ENCODE measurements at places on chromosomes 11 and 22.

- no peak for DNase-seq
Observed at GRCh38 chr11:68927280-68928135, 23.8 kb downstream of the IGHMBP2 start.

- DNase-seq, result no peak
Observed at GRCh38 chr11:30282289-30282631, 40.6 kb upstream of the ARL14EP start.

DNA sequence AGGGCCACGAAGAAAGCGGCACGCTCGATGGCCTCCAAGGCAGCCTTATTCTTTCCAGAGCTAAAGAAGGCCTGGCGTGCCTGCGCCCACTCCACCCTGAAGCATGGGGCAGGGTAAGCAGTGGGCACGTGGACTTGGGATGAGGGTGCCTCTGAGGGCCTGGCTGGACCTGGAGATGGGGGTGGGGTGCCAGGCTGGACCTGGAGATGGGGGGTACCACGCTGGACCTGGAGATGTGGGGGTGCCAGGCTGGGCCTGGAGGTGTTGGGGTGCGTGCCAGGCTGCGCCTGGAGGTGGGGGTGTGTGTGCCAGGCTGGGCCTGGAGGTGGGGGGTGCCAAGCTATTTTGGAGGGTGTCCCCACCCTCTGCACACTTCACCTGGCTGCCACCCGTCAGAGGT is 5.3 kb downstream of the CPT1B start:
- DNase-seq, result no peak

DNA sequence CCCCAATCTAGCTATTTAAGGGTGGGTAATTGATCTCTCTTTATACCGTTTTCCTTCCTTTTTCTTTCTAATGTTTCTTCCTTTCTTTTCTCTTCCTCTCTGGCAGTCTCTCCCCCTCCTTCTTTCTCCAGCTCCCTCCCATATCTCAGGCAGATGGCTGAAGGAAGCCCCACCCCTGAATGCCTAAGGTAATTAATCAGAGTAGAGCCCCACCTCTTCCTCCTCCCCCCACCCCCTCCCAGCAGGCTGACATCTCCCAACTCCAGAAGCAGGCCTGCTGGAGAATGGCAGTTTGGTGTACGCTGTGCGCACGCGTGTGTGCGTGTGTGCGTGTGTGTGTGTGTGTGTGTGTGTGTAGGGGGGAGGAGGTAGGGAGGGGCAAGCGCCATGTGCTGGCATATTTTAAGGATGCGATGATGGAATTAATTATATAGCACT is 122.6 kb downstream of the APOL5 start:
- DNase-seq, result peak; percentile 100

- peak; percentile 31 for DNase-seq
Observed at GRCh38 chr11:47259232-47259977, 1.6 kb downstream of the NR1H3 start.

DNA sequence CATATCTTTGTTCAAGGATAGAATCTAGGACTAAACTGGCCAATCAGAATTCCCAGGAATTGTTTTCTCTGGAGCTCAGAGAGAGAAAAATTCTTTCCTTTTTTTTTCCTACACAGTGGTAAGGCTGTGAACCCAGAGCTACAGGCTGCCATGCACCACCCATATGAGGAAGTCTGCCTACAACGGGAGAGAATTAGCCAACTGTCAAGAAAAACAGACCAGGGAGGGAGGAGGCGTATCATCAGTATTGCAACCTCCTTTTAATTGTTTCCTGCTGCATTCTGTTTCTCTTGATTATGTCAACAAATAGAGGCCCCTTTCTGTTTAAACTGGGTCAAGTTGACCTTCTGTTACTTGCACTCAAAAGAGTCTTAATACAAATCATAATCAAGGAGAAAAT is 176.5 kb upstream of the UBASH3B start:
- no peak for DNase-seq

- DNase-seq, result no peak
Observed at GRCh38 chr22:29623059-29623458, 19.6 kb downstream of the NF2 start.

DNA sequence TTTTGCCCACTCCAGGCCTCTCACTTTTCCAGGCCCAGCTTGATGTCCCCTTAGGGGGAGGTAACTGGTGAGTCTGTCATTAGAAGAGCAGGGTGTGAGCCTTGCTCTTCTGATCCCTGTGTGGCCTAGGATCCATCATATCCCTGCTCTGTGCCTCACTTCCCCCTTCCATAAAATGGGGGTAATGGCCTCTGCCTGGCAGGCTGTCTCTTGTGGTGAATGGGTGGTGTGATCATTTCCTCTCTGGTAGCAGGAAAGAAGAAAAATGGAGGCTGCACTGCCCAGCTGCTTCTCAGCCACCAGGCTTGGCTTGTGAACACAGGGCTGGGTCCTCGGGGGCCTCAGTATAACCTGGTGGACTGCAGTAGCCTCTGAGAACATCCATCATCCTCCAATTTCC is 5.6 kb downstream of the ARHGEF17 start:
- no peak for DNase-seq

DNA sequence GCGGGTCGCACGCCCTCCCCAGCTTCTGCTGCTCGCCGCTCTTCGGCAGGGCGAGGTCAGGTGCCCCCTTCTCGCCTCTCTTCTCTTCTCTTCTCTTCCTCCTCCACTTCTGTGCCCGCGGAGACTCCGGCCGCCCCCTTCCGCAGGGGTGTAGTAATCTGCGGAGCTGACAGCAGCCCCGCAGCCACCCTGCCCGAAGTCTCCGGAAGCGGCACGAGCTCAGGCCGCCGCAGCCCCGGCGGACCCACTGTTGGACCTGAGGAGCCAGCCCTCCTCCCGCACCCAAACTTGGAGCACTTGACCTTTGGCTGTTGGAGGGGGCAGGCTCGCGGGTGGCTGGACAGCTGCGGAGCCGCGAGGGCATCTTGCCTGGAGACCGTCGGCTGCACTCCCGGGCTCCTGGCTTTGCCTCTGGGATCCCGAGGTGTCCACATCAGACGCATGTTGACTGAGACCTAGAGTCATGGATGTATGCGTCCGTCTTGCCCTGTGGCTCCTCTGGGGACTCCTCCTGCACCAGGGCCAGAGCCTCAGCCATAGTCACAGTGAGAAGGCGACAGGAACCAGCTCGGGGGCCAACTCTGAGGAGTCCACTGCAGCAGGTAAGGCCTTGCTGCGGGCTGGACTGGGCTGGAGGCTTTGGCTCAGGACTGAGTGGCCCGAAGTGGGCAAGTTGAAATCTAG is 486 bp downstream of the STIM1 start:
- no peak for DNase-seq

GRCh38 chr11:124768914-124769313 is 6.8 kb upstream of the ESAM start:
- DNase-seq, result no peak

- DNase-seq, result peak; percentile 61
Observed at GRCh38 chr22:45502215-45503049, at the start of gene FBLN1. Gene FBLN1, plus strand, starts transcription at chr22:45502883. Its CDS starts 103 bp downstream, at chr22:45502986.

DNA sequence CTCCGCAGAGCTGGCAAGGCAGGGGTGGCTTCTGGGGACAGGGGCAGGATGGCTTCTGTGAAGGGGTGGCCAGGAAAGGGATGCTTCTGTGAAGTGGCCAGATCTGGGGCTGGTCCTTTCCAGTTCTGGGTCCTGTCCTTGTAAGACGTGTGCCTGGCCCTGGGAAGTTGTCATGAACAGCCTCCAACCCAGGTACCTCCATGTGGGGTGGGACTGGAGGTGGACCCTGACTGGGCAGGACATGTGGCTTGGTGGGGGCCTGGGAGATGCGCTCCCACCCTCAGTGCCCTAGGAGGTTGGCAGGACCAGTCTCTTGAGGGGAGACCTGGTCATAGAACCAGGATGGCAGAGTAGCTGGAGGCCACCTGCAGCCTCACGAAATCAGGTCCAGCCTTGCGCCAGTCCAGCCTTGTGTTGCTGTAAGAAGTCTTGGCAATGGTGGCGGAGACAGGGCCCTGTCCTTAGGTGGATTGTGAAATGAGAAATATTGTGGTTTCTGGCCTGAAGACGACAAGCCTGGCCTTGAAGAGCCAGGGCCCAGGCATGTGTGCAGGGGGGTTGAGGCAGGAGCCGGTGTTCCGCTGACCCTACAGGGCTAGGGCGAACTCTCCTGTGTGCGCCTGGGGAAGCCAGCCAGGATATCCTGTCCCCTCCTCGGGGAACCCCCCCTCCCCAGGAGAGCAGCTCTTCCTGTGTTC is 2.6 kb downstream of the KCNQ1 start:
- DNase-seq, result no peak
